Stimulated activated CD8-positive, alpha-beta memory T cell treated with anti-CD3 and anti-CD28 coated beads, Interleukin-15, amount 100 ng/mL, for 24 hours (primary cell): ENCODE measurements at places on chromosomes 2 and 18.

GRCh38 chr2:15531095-15531854 is 29.9 kb downstream of the NBAS start:
- no peak for DNase-seq

- DNase-seq: no peak
Observed at GRCh38 chr2:220373878-220374277, 746.4 kb downstream of the SLC4A3 start.

DNA sequence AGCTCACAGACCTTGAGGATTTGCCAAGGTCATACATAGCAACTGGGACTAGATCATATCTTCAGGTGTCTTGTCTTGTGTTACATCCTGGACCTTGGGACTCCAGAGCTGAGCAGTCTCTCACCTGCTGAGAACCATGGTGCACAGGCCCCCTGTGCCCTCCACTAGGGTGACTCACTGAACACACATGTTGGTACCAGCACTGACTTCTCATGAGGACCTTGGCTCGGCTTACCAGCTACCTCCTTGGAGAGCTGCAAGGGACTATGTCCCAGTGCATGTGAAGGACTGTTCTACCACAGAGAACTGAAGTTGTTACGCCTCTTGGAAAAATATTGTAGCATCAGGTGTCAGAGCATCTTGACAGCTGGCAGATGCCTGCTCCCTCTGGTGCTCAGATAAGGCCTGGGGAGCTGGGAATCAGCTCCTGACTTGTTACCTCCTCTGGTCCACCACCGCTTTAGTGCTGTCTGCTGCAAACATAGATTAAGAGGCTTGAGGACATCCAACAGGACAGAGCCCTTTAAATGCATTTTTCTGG is 72.1 kb downstream of the WDSUB1 start:
- DNase-seq: no peak

GRCh38 chr2:225454412-225454811 is 54.9 kb downstream of the NYAP2 start:
- DNase-seq: no peak

DNA sequence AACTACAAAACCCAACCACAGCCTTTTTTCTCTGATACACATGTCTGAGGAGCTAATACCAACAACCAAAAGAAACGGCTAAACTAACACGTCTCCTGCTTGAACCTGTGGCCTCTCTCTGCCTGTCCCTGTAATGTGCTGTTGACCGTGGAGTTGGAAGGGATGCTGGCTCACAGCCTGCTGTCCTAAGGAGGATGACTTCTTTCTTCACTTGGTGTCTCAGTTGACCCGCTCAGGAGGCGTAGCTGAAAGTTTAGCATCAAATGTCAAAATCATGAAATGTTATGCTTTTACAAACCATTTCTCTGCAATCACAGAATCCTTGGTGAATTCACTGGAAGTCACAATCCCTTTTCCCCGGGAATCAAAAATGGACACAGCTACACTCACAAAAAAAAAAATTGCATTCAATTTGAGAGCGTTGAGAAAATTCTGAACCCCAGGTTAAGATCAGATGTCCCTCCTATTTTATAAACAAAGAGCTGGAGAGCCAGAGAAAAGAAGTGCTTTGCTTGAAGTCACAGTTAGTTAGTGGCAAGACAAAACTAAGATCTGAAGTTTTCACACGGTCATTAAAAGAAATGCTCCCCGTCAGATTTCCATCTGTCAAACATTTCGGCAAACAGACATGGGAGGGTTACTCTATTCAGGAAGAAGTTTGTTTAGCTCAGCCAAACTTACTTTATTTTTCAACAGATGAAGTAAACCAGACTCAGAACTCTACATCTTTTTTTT is 74.3 kb downstream of the IRS1 start:
- DNase-seq: no peak

DNA sequence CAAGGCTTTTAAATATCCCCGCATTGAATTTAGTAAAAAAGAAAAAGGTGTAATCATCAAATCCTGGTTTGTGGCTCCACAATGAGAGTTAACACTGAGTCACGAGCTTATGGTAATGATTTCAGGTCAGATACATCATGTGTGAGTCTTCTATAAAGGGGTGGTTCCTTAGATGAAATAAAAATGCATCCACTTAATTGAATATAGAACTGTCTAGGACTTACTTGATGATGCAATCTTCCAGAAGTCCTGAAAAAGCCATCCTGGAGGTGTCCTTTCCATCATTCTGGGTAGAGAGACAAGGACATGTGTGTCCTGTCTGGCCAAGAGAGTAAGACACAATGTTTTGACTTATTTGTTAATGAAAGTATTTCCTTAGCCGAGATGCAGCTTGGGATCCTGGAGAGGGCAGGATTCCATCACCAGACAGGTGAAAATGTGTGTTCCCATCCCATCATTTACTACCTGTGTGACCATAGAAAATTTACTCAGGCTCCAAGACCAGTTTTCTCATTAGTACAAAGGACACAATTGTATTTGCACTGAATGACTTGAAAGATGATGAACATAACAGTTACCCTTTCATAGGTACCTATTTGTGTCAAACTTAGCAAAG is 1539.8 kb upstream of the PIK3C3 start:
- no peak for DNase-seq

DNA sequence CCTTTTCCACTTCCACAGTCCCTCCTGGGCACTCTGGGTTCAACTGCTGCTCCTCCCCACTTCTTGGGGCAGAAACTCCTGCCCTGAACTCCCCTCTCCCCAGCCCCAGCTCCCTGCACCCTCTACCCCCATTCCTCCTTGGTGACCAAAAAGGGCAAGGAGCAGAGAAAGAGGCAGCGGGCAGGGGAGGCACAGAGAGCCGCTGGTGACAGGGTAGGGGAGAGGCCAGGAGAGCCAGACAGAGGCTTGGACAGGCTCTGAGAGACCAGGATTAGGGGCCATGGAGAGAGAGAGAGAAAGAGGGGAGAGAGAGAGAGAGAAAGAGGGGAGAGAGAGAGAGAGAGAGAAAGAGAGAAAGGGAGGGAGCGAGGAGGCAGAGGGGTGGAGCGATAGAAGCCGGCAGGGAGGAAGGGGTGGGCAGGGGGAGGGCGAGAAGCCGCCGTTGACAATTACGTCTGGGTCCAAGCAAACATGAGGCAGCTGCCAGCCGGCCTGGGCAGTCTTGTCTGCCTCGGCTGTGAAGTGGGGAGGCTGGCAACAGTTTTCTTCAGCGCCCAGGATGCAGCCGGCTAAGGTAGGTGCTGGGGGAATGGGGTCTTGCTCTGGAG is at the start of gene KCNIP3:
TSS of gene KCNIP3 (plus strand) at position 468 of the 608 bp plus-strand sequence. CDS start at position 560, 92 bp downstream.
- DNase-seq: no peak

- DNase-seq: no peak
Observed at GRCh38 chr2:11629851-11630250, 40.1 kb downstream of the NTSR2 start.

DNA sequence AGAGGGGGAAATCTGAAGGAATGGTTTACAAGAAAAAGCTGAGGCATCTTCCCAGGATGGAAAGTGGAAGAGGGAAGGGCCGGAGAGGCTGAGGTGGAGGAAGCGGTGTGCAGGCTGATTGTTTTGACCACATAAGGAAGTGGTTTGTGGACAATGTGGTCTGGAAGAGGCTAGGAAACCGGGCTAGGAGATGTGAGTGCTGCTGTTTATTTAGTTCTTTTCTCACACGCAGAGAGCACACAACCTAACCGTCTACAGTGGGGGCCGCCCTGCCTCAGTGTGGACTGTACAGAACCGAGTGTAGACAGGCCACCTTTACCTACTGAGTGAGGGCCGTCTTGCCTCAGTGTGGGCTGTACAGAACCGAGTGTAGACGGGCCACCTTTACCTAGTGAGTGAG is 251.7 kb upstream of the PXDN start:
- no peak for DNase-seq

GRCh38 chr18:45991788-45992187 is 24.7 kb upstream of the EPG5 start:
- DNase-seq: no peak

GRCh38 chr2:151575338-151575737 is 158.9 kb downstream of the NEB start:
- no peak for DNase-seq

- no peak for DNase-seq
Observed at GRCh38 chr2:60652832-60653340, 99.4 kb upstream of the BCL11A start.

- no peak for DNase-seq
Observed at GRCh38 chr18:44887227-44887631, 206.5 kb downstream of the SETBP1 start.

DNA sequence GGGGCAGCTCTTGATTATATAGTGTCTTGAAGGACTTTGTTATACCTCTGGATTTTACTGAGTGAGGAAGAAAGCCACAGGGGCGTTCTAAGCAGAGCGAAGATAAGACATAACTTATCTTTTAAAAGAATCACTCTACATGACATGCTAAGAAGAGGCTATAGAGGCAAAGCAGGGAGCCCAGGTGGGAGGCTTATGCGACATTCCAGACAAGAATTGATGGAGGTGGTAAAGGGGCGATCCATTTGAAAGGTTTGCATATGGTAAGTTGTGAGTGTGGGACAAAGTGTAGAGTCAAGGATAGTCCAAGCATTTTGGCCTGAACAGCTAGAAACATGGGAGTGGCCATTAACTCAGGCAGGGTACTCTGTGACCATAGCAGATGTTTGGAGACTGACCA is 49.8 kb downstream of the LYPD6 start:
- no peak for DNase-seq

- no peak for DNase-seq
Observed at GRCh38 chr2:1612391-1613077, 131.8 kb downstream of the PXDN start.

DNA sequence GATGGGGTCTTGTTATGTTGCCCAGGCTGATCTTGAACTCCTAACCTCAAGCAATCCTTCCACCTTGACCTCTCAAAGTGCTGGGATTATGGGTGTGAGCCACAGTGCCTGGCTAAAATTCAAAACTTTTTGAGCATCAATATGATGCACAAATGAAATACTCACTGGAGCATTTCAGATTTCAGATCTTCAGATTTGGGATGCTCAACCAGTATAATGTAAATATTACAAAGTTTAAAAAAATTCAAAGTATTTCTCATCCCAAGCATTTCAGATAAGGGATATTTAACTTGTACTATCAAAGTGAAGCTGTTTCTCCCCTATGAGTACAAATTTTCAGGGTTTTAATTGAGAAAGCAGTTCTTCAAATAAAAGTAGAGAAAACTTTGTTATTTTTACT is 164.1 kb upstream of the CCDC68 start:
- DNase-seq: no peak

DNA sequence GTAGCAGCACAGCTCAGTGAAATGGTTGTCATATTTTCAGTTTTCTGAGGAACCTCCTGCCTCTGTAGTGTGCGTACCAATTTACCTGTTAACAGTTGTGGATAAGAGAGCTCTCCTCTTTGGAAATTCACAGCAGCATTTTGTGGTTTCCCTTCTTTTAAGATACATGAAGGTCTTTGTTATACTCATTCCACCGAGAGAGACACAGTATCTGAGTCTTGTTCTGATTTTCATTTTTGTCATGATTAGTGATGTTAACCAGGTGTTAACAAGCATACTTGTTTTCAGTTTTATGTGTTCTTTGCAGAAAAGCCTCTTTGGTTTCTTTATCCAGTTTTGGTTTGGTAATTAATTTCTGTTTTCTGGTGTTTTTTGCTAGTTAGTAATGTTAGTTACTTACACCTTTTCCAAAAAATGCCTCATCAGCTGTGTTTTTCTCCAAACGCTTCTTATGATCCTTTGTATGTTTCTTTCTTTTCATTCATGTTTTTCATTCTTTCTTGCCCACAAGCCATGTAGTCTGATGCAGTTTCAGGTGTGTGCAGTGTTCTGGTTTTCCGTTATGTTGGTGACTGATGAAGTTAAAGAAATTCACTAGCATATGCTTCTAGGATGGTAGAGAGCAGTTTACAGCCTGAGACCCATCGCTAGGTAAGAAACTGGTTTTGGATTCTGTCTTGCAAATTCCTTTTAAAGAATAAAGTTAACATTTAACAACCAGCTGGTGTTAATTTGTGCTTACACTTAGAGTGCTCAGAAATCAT is 30.1 kb downstream of the CCDC74A start:
- DNase-seq: no peak

DNA sequence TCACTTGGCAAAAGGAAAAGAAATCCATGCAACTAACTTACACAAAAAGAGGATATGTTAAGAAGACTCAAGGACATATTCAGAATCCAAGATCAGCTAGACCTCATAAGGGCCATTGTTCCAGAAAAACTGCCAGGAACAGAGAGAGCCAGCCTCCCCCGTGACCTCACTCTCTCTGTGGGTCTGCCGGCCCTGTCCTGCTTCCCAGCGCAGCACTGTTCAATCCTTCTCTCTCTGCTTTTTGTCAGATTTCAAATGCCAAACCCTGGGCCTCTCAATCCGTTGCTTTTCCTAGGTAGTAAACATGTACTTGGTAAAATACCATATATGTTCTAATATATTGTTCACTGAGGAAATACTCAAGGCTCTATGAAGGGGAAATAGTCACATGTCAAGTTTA is 40.0 kb upstream of the ACKR3 start:
- no peak for DNase-seq

GRCh38 chr2:120310136-120310535 is 35.8 kb upstream of the INHBB start:
- no peak for DNase-seq

GRCh38 chr18:60146220-60146960 is 226.2 kb downstream of the MC4R start:
- DNase-seq: no peak

DNA sequence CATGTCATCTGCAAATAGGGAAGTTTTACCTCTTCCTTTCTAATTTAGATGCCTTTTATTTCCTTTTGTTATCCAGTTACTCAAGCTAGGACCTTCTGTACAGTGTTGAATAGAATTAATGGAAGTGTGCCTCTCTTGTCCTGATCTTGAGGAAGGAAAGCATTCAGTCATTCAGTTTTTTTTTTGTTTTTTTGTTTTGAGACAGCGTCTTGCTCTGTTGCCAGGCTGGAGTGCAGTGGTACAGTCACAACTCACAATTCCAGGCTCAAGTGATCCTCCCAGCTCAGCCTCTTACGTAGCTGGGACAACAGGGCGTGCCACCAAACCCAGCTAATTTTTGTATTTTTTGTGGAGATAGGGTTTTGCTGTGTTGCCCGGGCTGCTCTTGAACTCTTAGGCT is 203.9 kb upstream of the ALPP start:
- DNase-seq: no peak

GRCh38 chr2:80469428-80469827 is 164.9 kb upstream of the LRRTM1 start:
- no peak for DNase-seq

- no peak for DNase-seq
Observed at GRCh38 chr2:172931256-172931894, 144.3 kb upstream of the MAP3K20 start.

DNA sequence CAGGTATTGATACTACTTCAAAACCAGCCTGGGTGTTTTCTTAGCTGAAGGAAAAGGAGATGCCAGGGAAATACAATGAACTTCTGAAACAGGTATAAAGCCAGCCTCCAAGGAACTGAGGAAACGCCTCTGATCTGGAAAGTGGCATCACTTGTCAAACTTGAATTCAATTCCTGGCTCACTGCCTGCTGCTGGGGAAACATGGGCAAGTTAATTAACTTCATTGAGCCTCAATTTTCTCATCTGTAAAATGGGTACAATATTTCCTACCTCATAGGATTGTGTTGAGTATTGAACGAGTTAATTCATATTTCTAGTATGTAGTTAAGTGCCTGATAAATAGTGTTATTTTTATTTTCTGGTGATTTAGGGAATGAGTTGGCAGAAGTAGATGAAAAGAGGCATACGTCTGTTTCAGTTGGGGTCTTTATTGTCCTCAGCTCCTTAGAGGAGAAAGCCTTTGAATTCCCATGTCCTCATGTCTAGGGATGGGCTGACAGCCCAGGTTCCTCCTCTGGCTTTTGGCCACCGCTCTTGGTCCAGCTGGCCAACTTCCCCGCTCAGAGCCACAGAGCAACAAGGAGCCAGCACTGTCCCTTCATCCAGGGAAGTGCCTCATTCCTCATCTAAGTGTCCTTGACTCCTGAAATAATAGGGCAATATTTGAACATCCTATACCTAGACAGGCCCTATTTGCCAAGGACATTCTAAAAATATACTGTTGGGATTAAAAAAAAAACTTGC is 210.5 kb upstream of the GATA6 start:
- no peak for DNase-seq
